ENCODE measurements at places on chromosomes 11 and 22.

GRCh38 chr11:92962446-92962845, 7.0 kb upstream of the MTNR1B start:
- no peak for DNase-seq

GRCh38 chr11:9072626-9073176, 18.7 kb downstream of the SCUBE2 start:
- DNase-seq: no peak

GRCh38 chr22:45398214-45398613, 15.2 kb downstream of the SMC1B start:
- DNase-seq: no peak

GRCh38 chr22:42353883-42354727, 78.1 kb downstream of the NFAM1 start:
- no peak for DNase-seq

DNA sequence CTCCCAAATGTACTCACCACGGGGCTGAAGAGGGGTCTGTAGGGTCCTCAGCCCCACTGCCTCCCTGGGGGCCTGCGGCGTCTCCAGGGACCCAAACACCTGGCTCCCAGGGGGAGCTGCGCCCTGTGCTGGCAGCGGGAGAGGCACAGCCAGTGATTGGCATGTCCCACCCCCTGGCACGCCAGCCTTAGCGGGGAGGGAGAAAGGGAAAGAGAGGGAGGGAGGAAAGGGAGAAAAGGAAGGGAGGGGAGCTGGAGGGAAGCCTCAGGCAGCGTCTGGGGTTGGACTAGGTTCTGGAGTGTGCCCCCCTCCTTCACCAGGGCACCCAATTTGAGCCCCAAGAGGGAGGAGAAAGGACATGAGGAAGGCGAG, at the start of gene CHRM1:
Gene CHRM1, minus strand, starts transcription at position 163 of the 372 bp plus-strand sequence. CDS start 10,263 bp downstream, outside the sequence.
- no peak for DNase-seq

DNA sequence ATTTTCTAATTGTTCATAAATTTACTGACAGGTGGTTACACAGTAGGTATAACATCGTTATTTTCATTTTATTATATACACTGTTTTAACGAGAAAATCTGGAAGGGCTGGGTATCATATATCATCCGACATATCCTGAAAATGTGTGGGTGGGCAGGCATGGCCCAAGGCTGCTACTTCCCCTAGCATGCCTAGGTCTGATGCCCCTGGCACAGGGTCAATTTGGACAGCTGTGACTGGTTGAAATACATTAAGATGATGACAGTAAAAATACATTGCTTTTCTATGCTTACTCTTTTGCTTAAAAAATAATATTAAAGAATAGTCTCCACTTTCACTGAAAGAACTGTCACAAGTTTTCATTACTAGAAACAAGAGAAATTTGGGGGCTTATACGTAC, 908.8 kb downstream of the OPCML start:
- no peak for DNase-seq

- no peak for DNase-seq
These were observed 52.8 kb upstream of the TENM4 start for GRCh38 chr11:79493555-79494171.

GRCh38 chr11:132539590-132540368, 992.5 kb downstream of the OPCML start:
- DNase-seq: no peak

GRCh38 chr11:16925561-16926065, 88.6 kb downstream of the PLEKHA7 start:
- no peak for DNase-seq

- DNase-seq: no peak
These were observed 83.2 kb downstream of the ATXN10 start for GRCh38 chr22:45754822-45755221.

DNA sequence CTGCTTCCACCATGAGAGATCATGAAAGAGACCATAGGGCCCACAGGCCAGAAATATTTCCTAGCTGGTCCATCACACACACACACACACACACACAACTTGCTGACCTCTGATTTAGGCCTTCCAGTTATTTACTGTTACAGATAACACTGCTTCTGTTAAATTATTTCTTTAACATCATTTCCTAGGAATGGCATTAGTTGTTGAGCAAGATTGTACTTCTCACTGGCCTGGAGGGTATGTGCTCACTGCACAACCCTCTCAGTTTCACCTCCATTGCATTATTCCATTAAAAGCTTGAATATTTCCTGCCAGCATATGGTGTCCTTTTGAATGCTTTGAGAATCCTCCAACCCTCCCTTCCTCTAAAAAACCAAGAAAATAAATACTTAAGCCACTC, 104.4 kb downstream of the MICAL2 start:
- no peak for DNase-seq

- no peak for DNase-seq
These were observed 370.6 kb upstream of the MPPED2 start for GRCh38 chr11:30956751-30957150.

DNA sequence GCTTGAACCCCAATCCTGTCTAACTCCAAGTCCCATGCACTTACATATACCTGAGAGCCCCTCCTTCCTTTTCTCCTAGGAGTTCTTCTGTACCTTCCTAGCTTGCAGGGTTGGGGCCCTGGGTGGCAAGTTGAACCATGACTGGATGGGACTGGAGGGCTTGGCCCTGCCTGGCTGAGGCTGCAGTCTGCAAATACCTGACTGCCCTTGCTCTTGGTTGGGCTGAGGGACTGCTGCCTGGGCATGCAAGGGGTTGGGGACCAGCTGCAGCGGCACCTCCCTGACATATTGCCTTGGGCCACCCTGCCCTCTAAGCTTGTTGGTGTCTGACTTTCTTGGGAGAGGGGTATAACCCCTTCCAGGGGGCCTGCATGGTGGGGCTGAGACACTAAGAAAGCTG, 9.8 kb upstream of the SLC39A13 start:
- DNase-seq: no peak

DNA sequence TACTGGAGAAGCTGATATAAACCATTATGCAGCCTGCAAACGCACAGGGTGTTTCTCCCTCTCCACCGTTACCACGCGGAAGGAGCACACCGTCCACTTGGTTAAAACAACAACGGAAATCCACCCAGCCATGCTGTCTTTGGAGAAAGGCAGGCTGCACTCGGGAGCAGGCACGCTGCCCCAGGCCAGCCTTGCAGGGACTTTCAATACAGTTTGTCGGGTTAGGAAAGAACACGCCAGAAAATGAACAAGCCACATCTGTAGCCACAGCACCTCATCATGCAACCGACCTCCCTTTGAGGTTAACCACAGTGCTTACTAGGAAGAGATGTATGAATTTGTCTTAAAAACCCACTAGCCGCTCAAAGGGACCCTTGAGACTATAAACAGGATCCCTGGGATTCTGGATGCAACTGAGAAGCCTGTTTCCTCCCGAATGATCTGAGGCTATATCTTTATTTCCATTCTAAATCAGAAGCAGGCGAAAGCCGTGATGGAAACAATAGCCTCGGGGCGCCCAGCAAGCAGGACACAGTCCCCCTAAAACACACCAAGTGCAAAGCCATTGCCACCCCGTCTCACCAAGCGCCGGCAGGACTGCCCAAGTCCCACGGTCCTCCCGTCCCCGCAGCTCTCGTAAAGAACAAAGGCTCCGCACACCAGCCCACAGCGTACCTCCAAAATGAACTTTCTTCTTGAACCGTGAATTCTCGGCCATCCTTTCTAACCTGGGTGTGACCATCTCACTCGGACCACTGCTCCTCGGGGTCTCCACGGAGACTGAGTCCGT, 318.9 kb downstream of the CTTN start:
- DNase-seq: no peak

DNA sequence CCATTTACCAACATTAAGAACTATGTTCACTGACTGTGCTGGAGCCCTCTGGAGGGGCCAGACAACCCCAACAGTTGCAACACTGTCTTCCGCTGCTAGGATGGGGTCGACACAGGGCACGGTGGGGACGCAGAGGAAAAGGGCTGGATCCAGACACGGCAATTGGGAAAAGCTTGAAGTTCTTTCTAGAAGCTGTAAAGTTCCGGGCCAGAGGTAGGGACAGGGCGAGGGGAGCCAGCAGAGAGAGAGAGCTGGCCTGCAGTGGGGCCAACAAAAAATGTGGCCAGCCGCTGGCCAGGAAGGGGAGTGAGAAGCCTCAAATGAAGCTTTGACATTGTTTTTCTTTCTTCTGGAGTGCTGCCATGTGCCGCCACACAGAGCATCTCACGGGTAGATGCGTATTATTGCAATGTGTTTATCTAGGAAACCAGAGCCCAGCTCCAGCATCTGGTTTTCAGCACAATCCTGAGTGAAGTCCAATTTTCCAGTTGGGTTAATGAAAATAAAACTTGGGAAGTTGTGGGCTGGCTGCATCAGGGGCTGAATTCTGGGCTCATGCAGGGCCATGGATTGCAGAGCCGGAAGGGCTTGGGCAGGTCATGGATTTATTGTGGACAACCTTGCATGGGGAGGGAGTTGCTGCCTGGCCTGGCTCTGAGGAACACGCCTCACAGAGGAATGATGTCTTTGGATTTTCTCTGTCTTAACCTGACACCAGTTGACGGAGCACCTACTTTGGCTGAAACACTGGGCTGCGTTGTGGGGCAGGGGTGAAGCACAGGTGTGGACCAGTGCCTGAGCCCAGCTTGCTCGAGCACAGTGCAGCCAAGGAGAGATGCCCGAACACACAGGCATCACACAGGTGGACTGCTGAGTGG, 67.6 kb upstream of the AMPD3 start:
- no peak for DNase-seq

- DNase-seq: no peak
These were observed 66.5 kb upstream of the LIN7C start for GRCh38 chr11:27573024-27573423.

- DNase-seq: no peak
These were observed 37.6 kb upstream of the DBX1 start for GRCh38 chr11:20197881-20198280.

DNA sequence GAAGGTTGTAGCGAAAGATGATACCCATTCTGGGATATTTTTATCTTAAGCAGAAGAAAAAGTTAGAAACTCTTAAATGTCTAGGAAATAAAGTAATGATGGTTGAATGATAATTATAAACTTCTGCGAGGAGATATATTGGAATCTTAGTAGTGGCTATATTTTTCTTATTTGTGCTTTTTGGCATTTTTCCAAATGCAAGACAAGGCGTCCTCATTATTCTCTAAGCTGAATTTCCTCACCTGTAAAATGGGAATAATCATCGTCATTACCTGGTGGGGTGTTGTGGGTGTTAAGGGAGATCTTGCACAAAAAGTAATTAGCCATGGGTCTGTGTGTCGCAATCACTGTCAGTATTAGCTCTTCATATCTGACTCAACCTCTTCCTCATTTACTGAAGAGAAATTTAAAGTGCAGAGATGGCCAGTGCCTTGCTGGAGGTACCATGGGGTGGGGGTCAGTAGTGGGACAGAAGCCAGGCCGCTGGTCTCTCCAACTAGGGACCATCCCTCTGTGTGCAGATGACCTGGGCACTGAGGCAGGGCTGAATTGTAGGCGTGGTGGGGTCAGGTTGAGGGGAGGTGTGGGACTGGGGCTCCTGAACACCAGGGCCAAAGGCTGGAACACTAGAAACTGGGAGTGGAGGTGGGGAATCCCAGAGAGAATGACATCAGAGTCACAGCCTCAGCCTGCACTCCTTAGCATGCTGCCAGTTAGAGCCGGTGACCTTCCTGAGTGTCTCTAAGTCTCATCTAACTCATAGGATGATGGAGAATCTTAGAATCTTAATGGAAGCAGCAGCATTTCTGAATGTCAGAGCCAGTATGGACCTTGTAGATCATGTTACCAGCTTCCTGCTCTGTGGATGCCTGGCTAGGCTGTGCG, 4.1 kb downstream of the PITPNM1 start:
- DNase-seq: no peak

GRCh38 chr11:92455210-92455790, 230.7 kb downstream of the FAT3 start:
- DNase-seq: no peak

- no peak for DNase-seq
These were observed 5.5 kb downstream of the ZC3H12C start for GRCh38 chr11:110098645-110099044.

- no peak for DNase-seq
These were observed 593 bp downstream of the SSH3 start for GRCh38 chr11:67303835-67304411.

GRCh38 chr22:23787600-23787896, 782 bp downstream of the SMARCB1 start:
- no peak for DNase-seq

DNA sequence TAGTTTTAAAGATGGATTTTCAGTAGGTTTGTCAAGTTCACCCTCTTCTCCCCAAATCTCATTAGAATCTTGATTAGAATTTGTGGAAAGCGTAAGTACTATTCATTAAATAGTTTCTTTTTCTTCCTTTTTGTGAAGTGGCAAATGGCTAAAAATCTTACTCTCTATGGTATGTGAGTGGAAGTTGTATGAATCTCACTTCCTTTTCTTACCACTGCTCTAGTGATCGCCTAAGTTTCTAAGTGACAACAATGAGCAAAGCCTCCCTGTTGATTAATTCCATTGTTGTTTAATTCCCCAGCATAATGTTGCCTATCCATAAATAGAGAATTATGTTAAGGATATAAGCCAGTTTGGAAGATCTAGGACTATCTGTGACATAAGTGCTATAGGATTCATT, 82.7 kb downstream of the PGR start:
- DNase-seq: no peak

- DNase-seq: no peak
These were observed 4.2 kb downstream of the RAB1B start for GRCh38 chr11:66272596-66272995.

DNA sequence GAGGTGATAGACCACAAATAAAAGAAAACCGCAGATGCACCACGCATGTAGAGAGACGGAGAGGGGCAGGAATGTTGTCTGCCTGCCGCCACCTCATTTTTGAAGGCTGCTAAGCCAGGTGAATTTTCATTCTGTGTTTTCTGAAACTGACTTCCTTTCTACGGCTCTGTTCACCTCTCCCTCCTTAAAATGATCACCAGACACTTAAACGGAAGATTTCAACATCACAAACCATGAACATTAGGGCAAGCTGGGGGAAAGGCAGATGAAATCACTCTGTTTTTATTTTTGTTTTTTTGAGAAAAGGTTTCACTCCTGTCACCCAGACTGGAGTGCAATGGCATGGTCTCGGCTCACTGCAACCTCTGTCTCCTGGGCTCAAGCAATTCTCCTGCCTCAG, 232.4 kb downstream of the MIAT start:
- no peak for DNase-seq

GRCh38 chr22:48835857-48836672, 991.6 kb downstream of the BRD1 start:
- DNase-seq: no peak

DNA sequence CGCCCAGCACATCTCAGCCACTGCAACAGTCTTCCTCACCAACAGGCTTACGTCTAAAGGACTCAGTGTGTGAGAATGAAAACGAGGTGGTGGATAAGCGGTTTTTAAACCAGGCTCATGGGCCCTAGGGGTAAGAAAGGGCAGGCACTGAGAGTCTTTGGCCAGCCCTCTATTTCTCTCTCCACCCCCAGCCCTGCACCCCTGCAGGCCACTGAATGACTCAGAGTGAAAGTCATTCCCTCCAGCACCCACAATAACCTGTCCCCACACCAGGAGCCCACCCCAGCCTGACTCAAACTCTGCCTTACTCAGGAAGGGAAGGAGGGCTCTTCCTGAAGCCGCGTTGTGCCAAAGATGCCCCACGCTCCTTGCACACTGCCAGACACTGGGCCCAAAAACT, 72.0 kb downstream of the LARGE1 start:
- no peak for DNase-seq

- DNase-seq: no peak
These were observed 43.0 kb upstream of the CRTAM start for GRCh38 chr11:122795307-122795706.

All from stimulated activated CD8-positive, alpha-beta memory T cell treated with anti-CD3 and anti-CD28 coated beads, Interleukin-12 subunit alpha, Interleukin-12 subunit beta, amount 100 ng/mL, for 1 hour (primary cell).